ENCODE measurements at places on chromosomes 2 and 18. TPM values are rescaled to one million over a fixed set of nuclear protein-coding genes. Genes with fewer than 3 reads are reported as not detected.

DNA sequence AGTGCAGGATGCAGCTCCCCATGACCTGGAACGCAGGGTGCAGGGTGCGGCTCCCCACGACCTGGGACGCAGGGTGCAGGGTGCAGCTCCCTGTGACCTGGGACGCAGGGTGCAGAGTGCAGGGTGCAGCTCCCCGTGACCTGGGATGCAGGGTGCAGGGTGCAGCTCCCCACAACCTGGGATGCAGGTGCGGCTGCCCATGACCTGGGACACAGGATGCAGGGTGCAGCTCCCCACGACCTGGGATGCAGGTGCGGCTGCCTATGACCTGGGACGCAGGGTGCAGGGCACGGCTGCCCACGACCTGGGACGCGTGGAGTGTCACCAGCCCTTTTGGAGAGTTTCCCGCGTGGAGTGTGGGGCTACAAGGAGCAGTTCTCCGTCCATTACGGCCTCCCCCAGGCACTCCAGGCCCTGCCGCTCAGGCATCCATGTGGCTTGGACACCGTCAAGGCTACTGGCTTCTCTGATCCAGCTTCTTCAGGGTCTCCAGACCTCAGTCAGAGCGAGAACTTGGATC, 38.7 kb downstream of the PXDN start:
- no peak overlapping the region for H3K27ac ChIP-seq
- DNase-seq: no peak
- no peaks in the 10 kb centered on the region for H3K27me3 ChIP-seq
- peaks cover 18% of the 10 kb centered on the region for H3K4me1 ChIP-seq
- no peaks in the 10 kb centered on the region for H3K36me3 ChIP-seq

GRCh38 chr2:33791625-33792024, 192.5 kb upstream of the FAM98A start:
- H3K4me3 ChIP-seq: no peak overlapping the region
- no peaks in the 10 kb centered on the region for H3K27me3 ChIP-seq
- peak; percentile 95 for DNase-seq
- no peaks in the 10 kb centered on the region for H3K36me3 ChIP-seq
- H3K27ac ChIP-seq: no peak overlapping the region
- H3K4me1 ChIP-seq: no peaks in the 10 kb centered on the region

DNA sequence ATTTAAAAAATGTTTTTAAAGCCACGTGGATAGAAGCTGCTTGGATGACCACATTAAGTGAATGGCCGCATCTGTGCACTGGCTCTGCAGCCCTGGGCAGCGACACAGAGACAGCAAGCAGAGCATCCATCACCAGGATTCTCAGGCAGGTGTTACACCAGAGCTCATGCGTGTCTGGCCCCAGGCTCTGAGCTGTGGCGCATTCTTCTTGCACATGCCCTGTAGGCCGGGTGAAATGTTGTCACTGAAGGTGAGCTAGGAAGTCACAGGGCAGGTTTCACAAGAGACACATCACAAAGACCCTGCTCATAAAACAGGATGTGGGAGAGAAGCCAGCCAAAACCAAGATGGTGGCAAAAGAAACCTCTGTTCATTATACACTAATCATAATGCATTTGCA, 8.4 kb upstream of the PXDN start:
- H3K27ac ChIP-seq: no peak overlapping the region
- H3K27me3 ChIP-seq: no peaks in the 10 kb centered on the region
- H3K4me3 ChIP-seq: no peak overlapping the region
- peaks cover 13% of the 10 kb centered on the region for H3K4me1 ChIP-seq
- H3K36me3 ChIP-seq: no peaks in the 10 kb centered on the region
- DNase-seq: no peak

- no peaks in the 10 kb centered on the region for H3K4me1 ChIP-seq
- no peak for DNase-seq
- no peak overlapping the region for H3K27ac ChIP-seq
- no peaks in the 10 kb centered on the region for H3K27me3 ChIP-seq
These were observed 41.1 kb downstream of the STK17B start for GRCh38 chr2:196130039-196130825.

- no peaks in the 10 kb centered on the region for H3K27me3 ChIP-seq
- H3K4me3 ChIP-seq: no peak overlapping the region
- no peaks in the 10 kb centered on the region for H3K36me3 ChIP-seq
- H3K27ac ChIP-seq: no peak overlapping the region
- H3K4me1 ChIP-seq: no peaks in the 10 kb centered on the region
- DNase-seq: no peak
These were observed 26.5 kb upstream of the GREB1L start for GRCh38 chr18:21215490-21215889.

DNA sequence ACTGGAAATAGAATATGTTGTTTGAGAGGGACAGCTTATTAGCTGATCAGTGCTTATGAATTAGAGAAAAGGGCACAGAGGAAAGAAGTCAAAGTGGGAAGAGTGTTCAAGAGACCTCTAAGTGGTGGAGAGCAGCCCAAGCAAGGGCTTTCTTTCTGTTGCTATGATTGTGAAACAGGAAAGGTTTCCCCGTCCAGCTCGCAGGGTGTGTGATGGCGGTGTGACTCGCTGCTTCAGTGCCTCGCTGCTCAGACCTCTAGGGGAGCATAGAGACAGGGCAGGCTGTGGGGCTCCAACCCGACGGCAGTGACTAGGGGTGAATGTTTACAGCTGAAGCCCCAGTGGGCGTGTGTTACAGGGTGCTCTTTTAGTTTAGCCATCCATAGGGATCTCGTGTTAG, 166.5 kb upstream of the COPS8 start:
- H3K27ac ChIP-seq: no peak overlapping the region
- H3K27me3 ChIP-seq: no peaks in the 10 kb centered on the region
- H3K36me3 ChIP-seq: no peaks in the 10 kb centered on the region
- H3K4me1 ChIP-seq: no peaks in the 10 kb centered on the region
- DNase-seq: peak; percentile 21

RAB6D gene
- total RNA-seq: under 0.01 TPM

PLGLB2 gene
- total RNA-seq: 1.7 TPM
